ENCODE measurements at places on chromosomes 12 and 14.
A peak's percentile ranks its signal among the peaks of the same experiment; 100 is the strongest.

GRCh38 chr12:67433385-67434175 is 164.4 kb downstream of the CAND1 start:
- DNase-seq: no peak

GRCh38 chr14:81396113-81396512 is 4.0 kb downstream of the STON2 start:
- no peak for DNase-seq

GRCh38 chr14:103961928-103962578 is 19.7 kb upstream of the RD3L start:
- no peak for DNase-seq

- DNase-seq: peak; percentile 49
Measured at GRCh38 chr14:59254146-59254910, 65.9 kb downstream of the DAAM1 start.

DNA sequence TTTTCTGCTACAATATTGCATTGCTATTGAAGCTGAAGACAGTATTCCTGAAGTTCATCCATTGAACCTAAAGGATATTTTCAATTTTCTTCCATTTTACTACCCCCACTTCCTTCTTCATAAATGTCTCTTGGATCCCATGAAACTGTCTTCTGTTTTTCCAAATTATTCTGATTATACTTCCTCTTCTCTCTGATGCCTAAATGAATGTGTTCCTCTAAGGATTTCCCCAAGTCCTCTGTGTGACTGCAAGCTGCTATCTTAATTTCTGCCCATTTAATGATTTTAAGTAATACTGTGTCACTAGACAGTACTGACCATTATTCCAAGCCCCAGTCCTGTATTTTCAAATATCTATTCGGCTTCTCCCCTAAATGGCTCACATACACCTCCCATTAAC is 102.9 kb downstream of the TAOK3 start:
- DNase-seq: no peak

GRCh38 chr14:67520482-67520881 is 12.6 kb upstream of the PLEKHH1 start:
- DNase-seq: no peak

- DNase-seq: peak; percentile 16
Measured at GRCh38 chr12:122753319-122753650, 661 bp downstream of the DENR start.

GRCh38 chr12:52327830-52328500 is 6.8 kb upstream of the KRT83 start:
- DNase-seq: no peak

- DNase-seq: no peak
Measured at GRCh38 chr12:79448816-79449215, 241.9 kb downstream of the PAWR start.

- no peak for DNase-seq
Measured at GRCh38 chr14:33836900-33837577, 113.8 kb downstream of the EGLN3 start.

- DNase-seq: no peak
Measured at GRCh38 chr12:94245631-94246383, 97.4 kb downstream of the PLXNC1 start.

- no peak for DNase-seq
Measured at GRCh38 chr12:12546314-12546772, 16.3 kb downstream of the DUSP16 start.

DNA sequence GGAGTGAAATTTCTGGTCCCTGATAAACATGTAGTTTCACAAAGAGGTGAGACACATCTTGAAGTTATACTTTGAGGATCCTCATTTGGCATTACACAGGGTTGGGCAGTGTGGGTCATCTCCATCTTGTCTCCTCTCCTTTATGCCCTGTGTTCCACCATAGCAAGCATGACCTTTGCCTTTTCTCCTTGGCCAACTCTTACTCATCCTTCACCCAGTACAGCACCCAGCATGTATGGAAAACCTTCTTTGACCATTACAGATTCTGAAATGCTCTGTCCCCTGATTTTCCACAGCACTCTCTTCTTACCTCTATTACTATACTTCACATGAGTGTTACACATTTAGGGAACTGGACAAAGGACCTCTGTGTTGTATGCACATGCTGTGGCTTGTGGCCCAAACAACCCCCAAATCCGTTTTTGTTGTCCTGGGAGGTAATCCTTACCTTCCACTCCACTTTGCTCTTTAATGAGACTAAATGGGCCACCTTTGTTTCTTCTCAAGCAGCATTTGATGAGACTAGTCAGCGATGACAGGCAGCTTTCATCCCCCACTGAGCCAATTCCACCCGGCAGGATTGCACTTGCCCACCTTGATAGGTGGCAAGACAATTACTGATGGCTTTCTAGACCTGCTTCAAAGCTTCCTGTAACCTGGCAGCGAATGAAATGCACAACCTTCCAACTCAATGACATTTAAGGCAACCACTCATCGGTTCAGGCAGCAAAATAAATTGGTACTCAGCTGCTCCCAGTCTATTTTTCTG is 163.5 kb downstream of the MON2 start:
- DNase-seq: no peak

DNA sequence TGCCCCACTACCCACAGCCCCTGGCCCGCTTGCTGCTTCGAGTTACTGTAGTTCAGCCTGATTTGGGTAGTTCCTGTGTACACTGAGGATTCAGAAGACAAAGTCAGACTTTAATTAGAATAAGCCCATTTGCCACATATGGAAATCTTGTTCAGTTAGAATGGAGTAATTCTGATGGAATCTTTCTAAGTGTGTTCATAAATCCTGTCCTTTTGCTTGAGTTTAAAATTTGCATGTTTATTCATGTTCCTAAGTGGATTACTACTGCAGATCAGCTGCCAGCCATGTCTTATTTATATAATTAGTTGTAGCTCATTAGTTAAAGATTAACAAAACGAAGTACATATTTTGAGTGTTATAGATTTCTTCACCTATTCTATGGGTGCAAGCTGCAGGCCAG is 504.5 kb downstream of the PCNX1 start:
- no peak for DNase-seq

DNA sequence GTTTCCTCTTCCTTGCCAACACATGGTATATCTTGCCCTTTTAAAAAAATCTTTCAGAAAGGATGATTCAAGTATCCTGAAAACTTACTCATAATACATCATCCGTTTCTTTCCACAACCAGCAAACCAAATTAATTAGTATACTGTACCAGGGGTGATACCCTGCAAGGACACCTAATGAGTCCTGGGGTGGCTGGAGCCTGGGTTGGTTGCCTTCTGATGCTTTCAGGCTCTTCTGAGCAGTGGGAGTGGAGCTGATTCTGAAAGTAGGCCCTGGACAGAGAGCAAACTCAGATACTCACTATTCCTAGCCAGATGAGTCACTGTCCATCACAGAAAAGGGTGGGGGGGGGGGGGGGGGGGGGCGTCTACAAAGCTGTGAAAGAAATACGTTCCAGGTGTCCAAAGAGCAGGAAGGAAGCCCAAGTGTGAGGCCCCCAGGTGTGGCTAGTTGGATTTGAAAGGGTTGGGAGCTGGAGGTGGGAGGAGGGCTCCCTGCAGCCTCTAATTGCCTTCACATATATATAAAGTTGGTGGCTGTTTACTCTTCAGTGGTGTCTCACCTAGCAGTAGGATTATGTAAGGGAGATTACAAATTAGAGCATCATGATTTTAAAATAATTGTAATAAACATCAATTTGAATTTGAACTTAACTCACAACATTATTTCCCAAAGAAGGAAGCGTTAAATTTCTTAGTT is 36.5 kb downstream of the FBXO33 start:
- no peak for DNase-seq

GRCh38 chr14:48323665-48324064 is 648.3 kb upstream of the MDGA2 start:
- no peak for DNase-seq

DNA sequence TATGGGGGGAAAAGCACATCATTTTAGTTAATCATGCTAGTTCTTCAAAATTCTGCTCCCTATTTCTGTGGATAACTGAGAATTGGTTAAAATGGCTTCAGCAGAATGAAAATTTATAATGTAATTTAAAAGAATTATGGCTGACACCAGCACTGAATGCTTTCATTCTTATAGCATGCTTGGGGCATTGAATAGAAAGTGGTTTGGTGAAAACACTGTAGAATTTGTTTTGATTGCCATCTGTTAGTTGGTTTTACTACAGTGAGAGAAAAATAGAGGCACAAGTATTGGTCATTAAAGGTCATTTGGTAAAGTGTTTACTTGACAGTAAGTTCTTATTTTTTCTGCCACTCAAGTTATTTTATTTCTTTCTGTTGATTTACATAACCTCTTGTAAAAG is 70.8 kb downstream of the PRORP start:
- DNase-seq: no peak

DNA sequence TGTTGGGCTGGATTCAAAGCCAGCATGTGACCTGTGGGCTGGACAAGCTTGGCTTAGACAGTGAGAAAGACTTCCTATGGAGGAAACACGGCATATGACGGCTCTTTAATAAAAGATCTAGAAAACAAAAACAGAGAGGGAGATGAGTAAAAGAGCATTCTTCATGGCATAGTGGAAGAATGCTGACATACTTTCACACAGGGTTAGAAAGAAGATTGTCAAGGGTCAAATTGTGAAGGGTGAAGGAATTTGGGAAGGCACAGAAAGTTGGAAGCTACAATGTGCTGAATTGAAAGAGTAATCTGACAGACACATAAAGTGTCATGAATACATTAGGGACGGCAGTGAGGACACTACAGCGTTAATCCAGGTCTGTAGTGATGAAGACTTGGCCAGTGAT is 63.4 kb downstream of the GALNT4 start:
- DNase-seq: peak; percentile 72

GRCh38 chr12:54448344-54448743 is 25.1 kb downstream of the GTSF1 start:
- DNase-seq: no peak

GRCh38 chr12:25716842-25717241 is 163.8 kb upstream of the LMNTD1 start:
- no peak for DNase-seq

DNA sequence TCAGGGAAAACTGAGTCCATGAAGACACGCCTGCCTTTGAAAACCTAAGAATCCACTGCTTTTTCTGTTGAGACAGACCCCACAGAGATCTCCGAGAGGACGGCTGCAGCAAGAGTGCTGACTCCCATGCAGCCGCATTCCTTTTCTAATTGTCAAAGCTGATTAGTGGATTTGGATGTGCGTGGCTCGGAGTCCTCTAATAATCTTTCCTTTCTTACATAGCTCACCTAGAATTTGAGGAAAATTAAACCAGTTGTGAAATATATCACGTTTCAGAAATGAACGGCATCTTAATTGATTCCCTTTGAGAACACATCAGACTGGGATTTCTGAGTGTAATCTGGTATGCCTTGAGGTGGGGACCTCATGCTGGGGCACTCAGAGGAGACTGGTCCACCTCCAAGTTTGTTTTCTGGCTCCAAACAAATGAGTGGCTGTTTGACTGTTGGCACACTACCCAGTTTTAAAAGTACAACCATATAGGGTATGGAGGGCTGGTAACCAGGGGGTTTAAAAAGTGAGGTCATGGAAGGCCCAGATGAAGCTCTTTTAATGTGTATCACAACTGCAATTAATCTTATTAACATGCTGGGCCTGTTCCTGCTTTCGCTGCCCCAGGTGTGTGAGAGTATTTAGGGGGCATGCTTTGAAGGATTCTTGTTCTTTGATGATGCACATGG is 63.3 kb downstream of the RASSF3 start:
- DNase-seq: no peak

- no peak for DNase-seq
Measured at GRCh38 chr12:4802841-4803240, 82.6 kb downstream of the GALNT8 start.

- DNase-seq: peak; percentile 9
Measured at GRCh38 chr12:75909714-75910656, 121.6 kb downstream of the PHLDA1 start.

GRCh38 chr12:101634724-101635123 is 40.0 kb downstream of the MYBPC1 start:
- DNase-seq: no peak

DNA sequence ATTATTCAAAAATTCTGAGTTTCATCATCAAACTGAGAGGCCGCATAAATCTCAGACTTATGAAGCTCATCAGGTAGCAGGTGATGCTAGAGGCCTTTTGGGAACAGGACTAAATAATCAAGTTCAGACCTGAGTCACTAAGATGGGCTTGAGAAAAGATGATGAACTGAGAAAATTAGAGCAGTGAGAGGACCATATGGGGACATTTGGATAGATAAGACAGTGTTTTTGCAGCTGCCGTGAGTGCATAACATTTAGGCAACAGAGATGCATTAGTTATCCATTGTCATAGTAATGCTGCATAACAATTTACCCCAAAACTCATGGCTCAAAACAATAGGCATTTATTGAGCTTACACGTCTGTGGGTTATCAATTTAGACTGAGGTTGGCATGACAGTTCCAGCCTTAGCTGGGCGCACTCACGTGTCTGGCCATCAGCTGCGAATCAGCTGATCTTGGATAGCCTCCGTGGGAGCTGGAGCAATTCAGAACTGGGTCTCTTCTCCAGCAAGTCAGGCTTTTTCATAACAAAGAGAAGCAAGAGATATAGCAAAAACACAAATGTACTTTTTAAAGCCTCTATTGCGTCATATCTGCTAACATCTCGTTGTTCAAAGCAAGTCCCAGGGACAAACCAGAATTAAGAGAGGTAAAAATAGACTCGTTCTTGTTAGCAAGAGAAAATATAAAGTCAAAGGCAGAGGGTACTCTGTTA is 72.8 kb downstream of the CAPZA3 start:
- DNase-seq: no peak

- no peak for DNase-seq
Measured at GRCh38 chr14:46661728-46662127, 10.1 kb upstream of the RPL10L start.

GRCh38 chr12:93032758-93033157 is 103.7 kb upstream of the EEA1 start:
- DNase-seq: peak; percentile 95

GRCh38 chr14:61119006-61119405 is 138.0 kb downstream of the SLC38A6 start:
- DNase-seq: no peak

GRCh38 chr14:33950320-33951182 is at the start of gene EGLN3:
Gene EGLN3, minus strand, starts transcription at chr14:33951074. Its CDS starts 322 bp downstream, at chr14:33950752.
- peak; percentile 70 for DNase-seq

- peak; percentile 51 for DNase-seq
Measured at GRCh38 chr12:92554158-92555073, 148.4 kb upstream of the PLEKHG7 start.

DNA sequence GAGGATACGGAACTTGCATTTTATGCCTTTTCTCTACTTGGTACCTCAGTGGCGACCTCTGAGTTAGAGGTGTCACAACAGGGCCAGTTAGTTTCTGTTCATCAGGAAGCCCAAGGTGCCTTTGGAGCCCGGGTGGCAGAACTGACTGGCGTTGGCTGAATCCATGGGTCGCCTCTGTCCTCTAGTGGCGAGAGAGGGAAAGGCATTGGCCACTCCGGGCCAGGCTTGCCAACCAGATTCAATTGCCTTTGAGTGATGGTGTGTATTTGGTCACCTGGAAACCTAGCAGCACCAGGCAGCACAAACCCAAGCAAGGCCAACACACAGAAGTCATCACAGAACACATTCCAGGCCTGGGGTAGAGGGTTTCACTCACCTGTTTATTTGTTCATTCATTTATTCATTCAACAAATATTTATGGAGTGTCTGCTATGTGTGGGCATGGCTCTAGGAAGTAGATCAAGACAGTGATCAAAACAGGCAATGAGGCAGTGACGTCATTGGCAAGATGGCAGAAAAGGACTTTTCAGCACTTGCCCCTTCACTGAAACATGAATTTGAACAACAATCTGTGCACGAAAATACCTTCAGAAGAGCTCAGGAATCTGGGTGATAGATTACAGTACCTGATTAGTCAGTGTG is 40.5 kb upstream of the KCNA5 start:
- peak; percentile 73 for DNase-seq

All from dermis blood vessel endothelial cell (primary cell).